ENCODE measurements at places on chromosomes 11 and 22. TPM values are rescaled to one million over a fixed set of nuclear protein-coding genes. Genes with fewer than 3 reads are reported as not detected.

Gene DLG2
- 13.8 TPM for total RNA-seq

DNA sequence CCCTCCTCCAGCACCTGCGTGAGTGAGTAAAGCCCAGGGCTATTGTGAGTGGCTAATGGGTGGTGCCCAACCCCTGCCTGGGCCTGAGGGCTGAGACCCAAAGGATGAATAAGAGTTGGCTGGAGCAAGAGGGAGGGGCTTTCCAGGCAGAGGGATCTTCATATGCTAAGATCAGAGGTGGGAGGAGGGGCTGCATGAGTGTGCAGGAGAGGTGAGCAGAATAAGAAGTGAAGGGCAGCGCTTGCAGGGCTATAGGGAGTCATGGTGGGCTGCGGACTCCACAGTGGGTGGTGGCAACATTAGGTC, 3.9 kb downstream of the EMID1 start:
- no peaks in the 10 kb centered on the region for H3K27me3 ChIP-seq
- no peak for DNase-seq
- H3K27ac ChIP-seq = no peak overlapping the region
- peaks cover 5% of the 10 kb centered on the region for H3K4me1 ChIP-seq
- H3K36me3 ChIP-seq = no peaks in the 10 kb centered on the region
- H3K4me3 ChIP-seq = no peak overlapping the region

GRCh38 chr22:46914481-46914880, 152.0 kb downstream of the TBC1D22A start:
- no peaks in the 10 kb centered on the region for H3K27me3 ChIP-seq
- no peak overlapping the region for H3K27ac ChIP-seq
- peaks cover 5% of the 10 kb centered on the region for H3K4me1 ChIP-seq
- DNase-seq = no peak
- H3K4me3 ChIP-seq = no peak overlapping the region

Gene MAPK8IP2
- 36.9 TPM for total RNA-seq

DNA sequence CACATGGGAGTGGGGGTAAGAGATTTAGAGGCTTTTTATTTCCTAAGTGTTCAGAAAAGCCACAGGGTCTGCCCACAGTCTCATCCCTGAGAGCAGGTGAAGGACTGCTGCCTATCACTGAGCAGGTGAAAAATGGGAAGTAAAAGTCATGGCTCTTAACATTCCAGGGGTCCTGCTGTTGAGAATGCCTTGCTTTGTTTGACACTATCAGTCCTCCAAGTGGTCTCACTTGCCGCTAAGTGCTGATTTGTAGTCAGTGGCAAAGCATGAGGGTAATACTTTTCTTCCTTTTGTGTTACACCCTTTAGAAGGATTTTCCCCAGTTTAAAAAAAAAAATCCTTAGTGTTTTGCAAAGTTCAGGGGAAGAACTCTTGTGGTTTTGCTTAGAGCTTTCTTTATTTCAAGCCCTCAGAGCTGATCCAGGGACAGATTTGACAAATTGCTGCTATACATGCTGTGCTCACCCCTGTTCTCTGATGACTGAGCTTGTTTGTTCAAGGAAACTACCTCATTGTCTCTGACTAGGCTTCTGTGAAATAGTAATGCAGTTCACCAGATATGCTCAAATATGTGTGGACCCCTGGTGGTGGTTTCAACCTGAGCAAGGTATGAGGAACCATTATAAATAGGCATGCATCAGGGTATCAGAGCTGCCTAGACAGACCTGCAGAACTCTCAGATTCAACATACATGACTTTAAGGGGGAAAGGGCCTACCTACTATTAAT, 141.0 kb downstream of the ARHGAP42 start:
- no peaks in the 10 kb centered on the region for H3K27me3 ChIP-seq
- no peak for DNase-seq
- no peaks in the 10 kb centered on the region for H3K36me3 ChIP-seq
- peaks cover 4% of the 10 kb centered on the region for H3K4me1 ChIP-seq
